Astrocyte (in vitro differentiated cells and primary cell): ENCODE measurements at places on chromosomes 4 and X. TPM values are rescaled to one million over a fixed set of nuclear protein-coding genes. Genes with fewer than 3 reads are reported as not detected.

DNA sequence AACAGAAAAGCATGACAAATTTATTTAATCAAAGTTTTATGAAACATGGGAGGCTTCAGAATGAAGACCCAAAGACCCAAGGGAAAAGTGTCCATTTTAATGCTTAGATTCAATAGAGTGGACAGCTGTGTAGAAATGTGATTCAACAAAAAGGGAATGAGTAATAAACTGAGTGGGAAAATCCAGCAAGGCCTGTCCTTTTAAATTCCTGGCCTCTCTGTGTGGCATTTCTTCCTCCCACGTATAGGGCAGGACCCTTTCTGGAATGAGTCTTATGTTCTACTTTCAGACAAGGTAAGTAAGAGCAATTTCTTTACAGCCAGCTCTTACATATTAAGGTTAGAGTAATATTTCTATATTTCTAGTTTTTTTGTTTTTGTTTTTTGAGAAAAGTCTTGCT, 14.5 kb downstream of the AASDH start:
- DNase-seq = peak; percentile 63

GRCh38 chr4:10158333-10158942, 41.8 kb upstream of the WDR1 start:
- no peak for DNase-seq

GRCh38 chrX:24276015-24276414, 37.9 kb downstream of the SUPT20HL2 start:
- no peak for DNase-seq

DNA sequence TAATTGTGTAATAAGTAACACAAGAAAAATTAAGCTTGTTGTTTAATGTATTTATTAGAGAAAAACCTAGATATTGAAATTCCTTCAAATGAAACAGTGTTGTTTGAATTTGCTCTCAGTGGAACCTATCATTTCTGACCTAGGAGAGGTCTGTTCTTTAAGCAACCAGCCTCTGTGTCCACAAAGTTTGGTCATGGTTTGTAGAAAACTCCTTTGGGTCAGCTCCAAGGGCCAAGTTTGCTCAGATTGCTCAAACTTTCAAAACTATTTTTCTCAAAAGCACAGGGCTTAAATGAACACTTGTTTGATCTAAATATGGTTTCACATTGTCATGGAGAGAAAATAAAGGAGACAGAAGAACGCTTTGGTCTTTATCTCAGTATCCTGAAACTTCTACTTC, 29.6 kb upstream of the RPL34 start:
- DNase-seq = no peak

DNA sequence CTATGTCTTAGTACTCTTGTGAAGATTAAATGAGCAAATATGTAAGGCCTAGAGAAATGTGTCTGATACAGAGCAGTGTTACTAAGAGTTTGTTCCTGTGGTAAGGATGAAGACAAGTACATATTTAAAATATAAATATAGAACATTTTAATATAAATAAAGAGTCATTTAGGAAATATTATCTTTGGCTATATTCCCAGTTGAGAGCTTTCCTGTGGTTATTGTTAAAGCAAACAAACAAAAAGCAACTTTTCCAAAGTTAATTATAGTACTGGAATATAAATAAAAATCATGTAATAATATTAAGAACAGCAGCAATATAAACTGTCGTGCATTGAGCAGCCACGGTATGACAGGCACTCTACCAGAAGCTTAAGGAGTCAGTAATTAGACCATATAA, 472.5 kb downstream of the INPP4B start:
- peak; percentile 41 for DNase-seq

DNA sequence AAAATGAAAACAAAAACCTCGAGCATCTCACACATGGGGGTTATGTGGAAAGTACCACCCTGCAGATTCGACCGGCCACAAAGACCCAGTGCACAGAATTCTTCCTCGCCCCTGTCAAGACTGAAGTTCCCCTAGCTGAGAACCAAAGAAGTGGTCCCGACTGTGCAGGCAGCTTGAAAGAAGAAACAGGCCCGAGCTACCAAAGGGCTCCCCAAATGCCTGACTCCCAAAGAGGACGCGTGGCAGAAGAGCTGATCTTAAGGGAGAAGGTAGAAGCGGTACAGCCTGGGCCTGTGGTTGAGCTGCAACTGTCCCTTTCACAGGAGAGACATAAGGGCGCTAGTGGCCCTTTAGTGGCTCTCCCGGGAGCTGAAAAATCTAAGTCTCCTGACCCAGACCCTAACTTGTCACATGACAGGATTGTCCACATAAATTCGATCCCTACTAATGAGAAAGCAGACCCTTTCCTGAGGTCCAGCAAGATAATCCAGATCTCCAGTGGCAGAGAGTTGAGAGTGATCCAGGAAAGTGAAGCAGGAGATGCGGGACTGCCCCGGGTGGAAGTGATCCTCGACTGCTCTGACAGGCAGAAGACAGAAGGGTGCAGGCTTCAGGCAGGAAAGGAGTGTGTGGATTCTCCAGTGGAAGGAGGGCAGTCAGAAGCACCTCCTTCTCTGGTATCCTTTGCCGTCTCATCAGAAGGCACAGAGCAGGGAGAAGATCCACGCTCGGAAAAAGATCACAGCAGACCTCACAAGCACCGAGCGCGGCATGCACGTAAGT, 108.8 kb upstream of the MYOZ2 start:
- no peak for DNase-seq

DNA sequence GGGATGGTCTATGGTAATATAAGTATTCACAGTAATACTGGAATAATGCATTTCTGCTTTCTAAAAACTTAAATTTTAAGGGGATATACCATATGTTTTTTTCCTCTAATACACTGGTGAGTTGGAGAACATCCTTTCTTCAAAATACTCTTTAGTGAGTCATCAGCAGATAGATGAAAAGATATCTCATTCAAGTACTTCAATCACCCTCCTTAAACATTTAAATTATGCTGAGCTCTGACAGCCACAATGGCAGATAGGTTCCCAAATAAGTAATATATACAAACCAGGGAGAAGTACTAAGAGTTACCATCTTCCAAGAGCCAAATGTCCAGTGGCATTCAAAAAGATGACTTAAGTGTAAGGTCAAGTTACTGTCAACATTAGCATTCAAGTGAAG, 52.2 kb downstream of the AMMECR1 start:
- DNase-seq = no peak

DNA sequence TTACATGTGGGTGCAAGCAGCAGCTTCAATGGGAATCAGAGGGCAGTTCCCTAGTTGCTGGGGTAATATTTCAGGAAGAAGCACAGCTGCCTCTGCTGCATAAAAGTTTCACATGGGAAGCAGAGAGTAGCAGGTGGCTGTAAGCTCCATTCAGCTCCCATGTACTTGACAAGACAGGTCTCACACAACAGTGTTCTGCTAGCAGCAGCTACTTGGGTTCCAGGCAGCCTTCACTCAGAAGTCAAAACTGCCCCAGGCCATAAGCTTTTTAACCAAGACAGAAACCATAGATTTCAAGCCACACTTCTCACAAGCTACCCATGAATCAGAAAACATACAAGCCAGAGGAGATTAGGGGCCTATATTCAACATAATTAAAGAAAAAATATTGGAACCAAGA, 41.4 kb upstream of the SPIN2A start:
- DNase-seq = no peak

Gene SPINK2
- not detected in 2 replicates for total RNA-seq

Gene AR
- total RNA-seq = 8.3 and 9.0 TPM in 2 replicates

Gene IQCM
- total RNA-seq = 0.11 and 0.14 TPM in 2 replicates

Gene IL1RAPL1
- total RNA-seq = 0.14 and 0.16 TPM in 2 replicates
